ENCODE measurements at places on chromosomes 6 and 20.

DNA sequence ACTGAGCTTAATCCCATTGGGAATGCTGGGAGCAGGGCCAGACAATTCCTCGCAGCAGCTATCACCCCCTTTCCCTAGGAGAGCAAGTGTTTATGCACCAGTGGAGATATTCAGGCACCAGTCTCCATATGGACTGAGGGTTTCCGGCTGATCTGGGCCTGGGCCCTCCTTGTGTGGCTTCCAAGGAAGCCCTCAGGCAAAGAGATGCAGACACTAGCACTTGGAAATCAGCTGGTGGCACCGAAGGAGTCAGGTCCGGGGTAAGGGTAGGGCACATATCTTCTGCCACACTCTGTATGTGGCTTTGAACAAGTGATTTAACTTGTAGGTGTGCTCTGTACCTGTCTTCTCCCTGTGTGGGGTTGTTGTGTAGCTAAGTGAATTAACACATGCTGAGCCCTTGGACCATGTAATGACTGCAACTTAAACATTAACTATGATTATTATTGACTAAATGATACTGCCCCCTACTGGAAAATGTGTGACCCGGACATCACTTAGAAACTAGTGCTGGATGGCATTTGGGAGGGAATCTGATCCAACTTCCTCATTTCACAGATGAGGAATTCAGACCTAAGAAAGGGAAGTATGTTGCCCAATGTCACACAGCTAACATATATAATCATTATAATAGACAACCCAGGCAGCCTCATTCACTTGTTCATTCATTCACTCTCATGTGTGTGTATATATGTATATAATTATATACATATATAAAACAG is 19.3 kb upstream of the WFDC2 start:
- no peak for DNase-seq

- no peak for DNase-seq
These were observed 61.8 kb downstream of the ANKS1A start for GRCh38 chr6:34950849-34951248.

DNA sequence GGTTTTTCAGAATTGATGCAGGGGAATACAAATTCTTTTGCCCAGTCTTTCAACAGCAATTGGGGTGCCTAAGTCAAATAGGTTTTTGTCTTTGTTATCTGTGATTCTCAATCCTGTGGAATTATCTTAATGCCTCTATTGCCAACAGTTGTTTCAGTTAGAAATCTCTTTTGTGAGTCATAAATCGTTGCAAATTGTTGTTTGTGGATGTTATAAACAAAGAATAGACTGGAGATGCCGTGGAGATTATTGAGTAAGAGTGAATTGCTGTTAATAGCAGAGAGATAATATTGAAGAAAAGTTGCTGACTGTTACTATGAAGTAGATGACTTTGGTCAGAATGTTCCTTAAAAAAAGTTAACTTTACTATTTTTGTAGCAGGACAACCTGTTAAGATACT is 63.7 kb upstream of the POPDC3 start:
- no peak for DNase-seq

GRCh38 chr20:57061051-57061900 is 205.2 kb downstream of the BMP7 start:
- DNase-seq: peak; percentile 86

DNA sequence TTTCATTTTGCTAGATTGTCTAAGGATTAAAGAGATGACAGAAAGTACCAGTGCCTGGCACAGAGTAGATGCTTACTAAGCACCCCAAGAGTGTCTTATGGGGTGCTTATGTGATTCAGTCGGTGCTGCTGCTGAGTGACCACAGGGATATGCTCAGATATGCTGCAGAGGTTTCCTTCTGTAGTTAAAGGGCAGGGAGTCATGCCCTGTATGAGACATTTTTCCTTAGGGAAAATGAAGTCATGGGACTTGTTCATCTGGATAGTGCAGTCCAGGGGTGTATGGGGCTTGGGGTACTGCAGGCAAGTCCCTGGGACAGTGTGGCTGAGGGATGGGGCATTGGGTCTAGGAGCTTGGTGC is 25.1 kb downstream of the TOX2 start:
- no peak for DNase-seq

GRCh38 chr6:33420491-33421343 is 852 bp downstream of the SYNGAP1 start:
- no peak for DNase-seq

GRCh38 chr6:27795697-27796494 is 116.3 kb downstream of the OR2B2 start:
- no peak for DNase-seq

- no peak for DNase-seq
These were observed 932.4 kb upstream of the MAN1A1 start for GRCh38 chr6:120282005-120282404.

DNA sequence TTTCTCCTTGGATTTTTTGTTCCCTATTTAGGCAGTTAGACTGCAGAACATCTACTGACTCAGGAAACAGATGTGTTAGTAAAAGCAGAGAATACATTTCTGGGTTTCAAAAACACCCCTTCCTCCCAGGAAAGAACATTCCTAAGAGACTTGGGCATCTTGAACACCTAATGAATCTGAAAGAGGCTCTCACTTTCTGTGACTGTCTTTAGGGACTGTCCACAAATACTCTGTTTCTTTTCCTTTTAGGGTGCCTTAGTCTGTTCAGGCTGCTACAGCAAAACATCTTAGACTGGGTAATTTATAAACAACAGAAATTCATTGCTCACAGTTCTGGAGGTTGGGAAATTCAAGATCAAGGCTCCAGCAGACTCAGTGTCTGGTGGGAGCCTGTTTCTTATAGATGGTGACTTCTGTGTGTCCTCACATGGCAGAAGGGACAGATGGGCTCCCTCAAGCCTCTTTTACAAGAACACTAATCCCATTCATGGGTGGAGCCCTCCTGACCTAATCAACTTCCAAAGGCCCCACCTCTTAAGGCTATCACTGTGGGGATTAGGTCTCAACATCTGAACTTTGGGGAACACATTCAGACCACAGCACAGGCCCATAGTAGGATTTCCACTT is 19.4 kb upstream of the CCN5 start:
- DNase-seq: no peak

DNA sequence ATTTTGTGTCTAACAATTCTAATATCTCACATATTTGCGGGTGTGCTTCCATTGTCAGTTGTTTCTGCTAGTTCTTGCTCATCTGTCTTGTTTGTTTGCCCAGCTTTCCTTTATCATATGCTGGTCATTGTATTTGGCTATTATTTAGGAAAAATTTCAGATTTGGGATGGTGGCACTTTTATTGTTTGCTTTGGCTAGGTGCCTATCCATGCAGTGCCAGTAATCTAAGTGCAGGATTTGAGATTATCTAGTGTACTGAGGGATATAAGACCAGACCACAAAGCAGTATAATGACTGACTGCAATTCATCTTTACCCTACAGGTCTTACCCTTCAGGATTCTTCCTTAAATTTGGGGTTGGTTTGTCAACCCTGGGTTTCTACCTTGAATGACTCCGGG is 63.9 kb downstream of the NINL start:
- no peak for DNase-seq

- no peak for DNase-seq
These were observed 969.9 kb upstream of the CITED2 start for GRCh38 chr6:140344142-140344913.

- peak; percentile 31 for DNase-seq
These were observed 11.7 kb downstream of the TFEB start for GRCh38 chr6:41723530-41724227.

DNA sequence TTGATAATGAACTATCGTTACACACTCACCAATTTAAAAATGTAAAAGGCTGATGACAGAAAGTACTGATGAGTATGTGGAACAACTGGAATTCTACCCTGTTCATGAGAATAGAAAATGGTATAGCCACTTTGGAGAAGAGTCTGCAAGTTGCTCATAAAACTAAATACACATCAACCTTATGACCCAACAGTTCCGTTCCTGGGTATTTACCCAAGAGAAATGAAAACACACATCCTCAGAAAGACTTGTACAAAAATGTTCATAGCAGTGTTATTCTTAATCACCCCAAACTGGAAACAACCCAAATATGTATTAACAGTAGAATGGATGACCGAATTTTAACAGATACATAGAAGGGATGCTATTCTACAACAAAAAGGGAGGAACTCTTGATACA is 145.7 kb upstream of the LRFN2 start:
- DNase-seq: no peak

- DNase-seq: peak; percentile 37
These were observed 995 bp upstream of the GSTA4 start for GRCh38 chr6:52995913-52996645.

DNA sequence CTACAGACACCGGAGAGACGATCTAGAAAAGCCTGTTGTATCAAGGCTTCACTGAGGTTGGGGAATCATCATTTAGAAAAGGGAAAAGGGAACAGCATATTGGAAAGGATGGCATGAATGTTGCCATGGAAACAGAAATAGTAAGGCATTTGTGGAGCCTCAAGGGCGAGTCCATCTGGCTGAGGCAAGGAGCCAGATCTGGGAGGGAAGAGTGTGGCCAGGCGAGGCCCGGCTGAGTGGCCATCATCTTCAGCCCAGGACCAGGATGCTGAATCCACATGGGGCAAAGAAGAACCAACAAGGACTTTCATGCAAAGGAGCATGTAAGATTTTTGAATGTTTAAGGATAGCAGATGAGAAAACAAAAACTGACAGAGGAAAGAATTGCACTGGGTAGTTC is 85.8 kb downstream of the MAP3K5 start:
- no peak for DNase-seq
